ENCODE measurements at places on chromosomes 2 and 18. TPM values are rescaled to one million over a fixed set of nuclear protein-coding genes. Genes with fewer than 3 reads are reported as not detected.

Gene GATA6
- 85.1 TPM for polyA plus RNA-seq

Gene PARD3B
- polyA plus RNA-seq, result 14.0 TPM

Gene NHEJ1
- polyA plus RNA-seq, result 33.9 TPM

Gene SPATA3
- polyA plus RNA-seq, result not detected

- DNase-seq, result no peak
Observed at GRCh38 chr2:54059504-54059903, 55.9 kb upstream of the ACYP2 start.

- no peak for DNase-seq
Observed at GRCh38 chr2:187554011-187554703, at the start of gene TFPI. Gene TFPI (minus strand): TSS chr2:187554435. CDS start chr2:187503768, 50,667 bp downstream.

GRCh38 chr2:5690286-5690685 lies 1.9 kb upstream of the SOX11 start:
- DNase-seq, result no peak

GRCh38 chr18:45090526-45091140 lies 409.9 kb downstream of the SETBP1 start:
- DNase-seq, result no peak
